ENCODE measurements at places on chromosomes 3 and 15. TPM values are rescaled to one million over a fixed set of nuclear protein-coding genes. Genes with fewer than 3 reads are reported as not detected.

DNA sequence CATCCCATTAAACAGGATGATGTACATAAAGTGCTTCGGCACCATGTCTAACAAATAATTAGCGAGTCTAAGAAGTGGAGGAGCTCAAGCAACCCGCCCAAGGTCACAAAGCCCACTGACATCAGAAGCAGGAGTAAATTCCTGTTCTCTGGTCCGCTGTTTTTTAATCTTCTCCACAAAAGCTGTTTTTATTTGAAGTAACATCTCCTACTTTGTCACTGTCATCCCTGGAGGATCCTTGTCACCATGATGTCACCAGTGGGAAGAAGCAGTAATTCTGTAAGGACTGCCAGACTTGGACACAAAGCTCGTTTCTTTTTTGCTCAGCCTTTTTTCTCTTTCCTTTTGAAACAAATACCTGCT, 216.2 kb downstream of the STT3B start:
- DNase-seq: no peak

DNA sequence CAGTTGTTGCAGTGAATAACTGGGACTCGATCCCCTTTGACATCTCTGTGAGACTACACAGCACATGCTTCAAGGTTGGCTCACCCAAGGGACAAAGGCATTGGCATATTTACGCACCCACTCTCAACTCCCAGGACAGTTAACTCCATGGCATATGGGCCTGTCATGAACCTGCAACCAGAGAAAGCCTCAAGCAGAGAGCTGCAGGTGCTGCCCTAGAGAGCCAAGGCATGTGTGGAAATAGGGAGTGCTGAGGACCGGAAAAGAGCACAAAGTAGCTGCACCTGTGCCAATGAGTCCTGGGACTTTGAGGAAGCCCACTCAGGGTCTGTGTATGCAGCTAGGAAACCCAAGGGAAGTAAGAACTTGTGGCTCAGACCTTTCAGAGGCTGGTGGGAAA, 32.9 kb upstream of the SLC24A5 start:
- no peak for DNase-seq

DNA sequence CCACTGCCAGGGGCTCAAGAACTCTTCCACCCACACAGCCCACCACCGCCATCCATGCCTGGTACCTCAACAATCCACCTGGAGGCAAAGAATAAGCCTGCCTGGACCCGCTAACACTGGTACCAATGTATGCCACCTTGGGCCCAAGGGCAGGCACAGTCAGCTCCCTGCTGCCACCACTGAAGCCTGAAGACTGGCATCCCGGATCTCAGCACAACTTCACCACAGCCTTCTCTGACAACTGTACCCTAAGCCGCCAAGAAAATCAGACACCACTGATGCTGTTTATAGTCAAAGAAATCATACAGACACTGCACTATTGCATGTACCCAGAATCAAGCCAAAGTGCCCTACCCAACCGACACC, 56.3 kb downstream of the IGSF11 start:
- no peak for DNase-seq

DNA sequence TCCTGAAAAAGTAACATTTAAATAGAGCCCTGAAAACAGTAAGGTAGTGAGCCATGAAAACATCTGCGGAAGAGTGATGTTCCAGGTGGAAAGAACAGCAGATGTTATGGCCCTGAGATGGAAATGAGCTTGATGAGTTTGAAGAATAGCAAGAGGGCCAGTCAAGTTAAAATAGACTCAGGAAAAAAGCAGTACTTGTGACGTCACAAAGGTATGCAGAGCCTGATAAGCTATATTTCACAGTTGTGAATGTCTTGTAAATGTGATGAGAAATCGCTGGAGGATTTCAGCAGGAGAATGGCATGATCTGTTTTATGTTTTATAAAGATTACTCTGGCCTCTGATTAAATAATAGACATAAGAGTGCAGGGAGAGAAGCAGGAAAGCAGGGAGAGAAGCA, 18.6 kb upstream of the SECISBP2L start:
- DNase-seq: no peak

GRK7 gene
- total RNA-seq: not detected

CIDEC gene
- total RNA-seq: 318 TPM

GOLGA8M gene
- 8.5 TPM for total RNA-seq

Data from omental fat pad (tissue), 4 donors.